ENCODE measurements at places on chromosomes 5 and 9.

DNA sequence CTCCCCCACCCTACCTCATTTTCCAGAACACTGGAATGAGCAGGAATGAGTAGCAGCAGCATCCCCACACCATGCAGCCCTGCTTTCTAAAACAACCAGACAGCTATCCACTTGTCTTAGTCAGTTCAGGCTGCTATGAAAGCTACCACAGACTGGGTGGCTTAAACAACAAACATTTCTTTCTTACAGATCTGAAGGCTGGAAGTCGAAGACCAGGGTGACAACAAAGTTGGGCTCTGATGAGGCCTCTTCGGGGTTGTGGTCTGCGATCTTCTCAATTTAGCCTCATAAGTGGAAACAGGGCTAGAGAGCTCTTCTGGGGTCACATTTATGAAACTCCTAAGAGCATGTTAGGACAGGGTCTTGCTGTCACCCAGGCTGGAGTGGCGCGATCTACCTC, 38.9 kb downstream of the LPAR1 start:
- no peak for DNase-seq

- no peak for DNase-seq
Measured at GRCh38 chr5:176491101-176491502, 42.9 kb downstream of the FAF2 start.

- DNase-seq = no peak
Measured at GRCh38 chr5:53339962-53340540, 140.4 kb upstream of the FST start.

DNA sequence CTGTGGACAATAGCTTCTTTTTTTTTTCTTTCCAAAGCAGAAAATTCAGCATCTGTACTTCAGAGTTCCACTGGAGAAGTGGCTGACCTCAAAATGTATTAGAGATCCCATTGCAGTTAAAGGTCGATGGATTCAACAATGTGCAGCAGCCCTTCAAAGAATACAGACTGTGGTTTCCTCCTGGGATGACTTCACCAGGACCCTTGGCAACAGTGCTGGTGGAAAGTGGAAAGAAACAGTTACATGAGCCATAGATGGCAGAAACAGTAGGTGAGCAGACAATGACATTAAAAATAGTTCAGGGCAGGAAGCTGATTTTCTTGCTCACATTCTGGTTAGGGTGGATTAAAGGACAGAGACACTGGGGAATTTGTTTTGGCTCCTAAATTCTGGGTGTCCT, 62.4 kb downstream of the SLC28A3 start:
- no peak for DNase-seq

GRCh38 chr9:33170464-33171415, 3.6 kb upstream of the B4GALT1 start:
- DNase-seq = no peak

- no peak for DNase-seq
Measured at GRCh38 chr9:126947529-126947928, 32.9 kb downstream of the RALGPS1 start.

DNA sequence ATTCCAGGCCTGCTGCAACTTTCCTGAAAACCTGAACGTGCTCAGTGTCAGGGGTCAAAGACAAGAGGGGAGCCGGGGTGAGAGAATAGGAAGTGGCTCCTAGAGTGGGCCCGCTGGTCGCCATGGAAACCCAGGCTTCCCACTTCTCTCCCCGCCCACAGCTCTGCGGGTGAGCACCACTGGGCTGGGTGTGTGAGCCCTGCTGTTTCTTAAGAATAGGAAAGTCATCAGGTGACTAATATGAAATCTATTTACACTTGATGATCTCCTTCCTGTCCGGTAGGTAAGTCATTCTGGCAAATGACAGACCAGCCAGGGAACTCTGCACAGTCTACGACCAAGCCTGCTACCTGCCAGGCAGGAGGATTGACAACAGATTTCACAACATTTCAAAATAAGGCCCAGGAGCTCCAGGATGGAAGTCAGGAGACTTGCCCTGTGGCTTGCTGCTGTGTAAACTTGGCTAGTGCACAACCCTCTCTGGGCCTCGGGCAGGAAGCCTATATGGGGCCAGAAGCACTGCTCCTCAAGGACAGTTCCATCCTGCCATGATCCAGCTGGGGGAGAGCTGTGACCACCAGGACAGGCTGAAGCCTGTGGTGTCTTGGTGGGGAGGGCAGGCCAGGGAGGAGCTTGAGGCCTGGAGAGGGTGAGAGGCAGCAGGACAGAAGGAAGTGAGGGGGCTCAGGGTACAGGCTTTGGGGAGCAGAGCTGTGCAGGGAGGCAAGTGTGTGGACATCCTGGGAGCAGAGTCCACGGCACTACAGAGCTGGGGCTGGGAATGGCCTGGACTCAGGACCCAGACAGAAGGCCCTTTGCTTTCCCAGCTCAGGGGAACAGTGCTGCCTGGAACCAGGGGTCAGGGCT, 60.6 kb downstream of the SHB start:
- DNase-seq = no peak

Data from T follicular helper cell (primary cell).